ENCODE measurements at places on chromosomes 1 and 21.

GRCh38 chr1:157580179-157580827, 17.6 kb downstream of the FCRL4 start:
- DNase-seq, result no peak

DNA sequence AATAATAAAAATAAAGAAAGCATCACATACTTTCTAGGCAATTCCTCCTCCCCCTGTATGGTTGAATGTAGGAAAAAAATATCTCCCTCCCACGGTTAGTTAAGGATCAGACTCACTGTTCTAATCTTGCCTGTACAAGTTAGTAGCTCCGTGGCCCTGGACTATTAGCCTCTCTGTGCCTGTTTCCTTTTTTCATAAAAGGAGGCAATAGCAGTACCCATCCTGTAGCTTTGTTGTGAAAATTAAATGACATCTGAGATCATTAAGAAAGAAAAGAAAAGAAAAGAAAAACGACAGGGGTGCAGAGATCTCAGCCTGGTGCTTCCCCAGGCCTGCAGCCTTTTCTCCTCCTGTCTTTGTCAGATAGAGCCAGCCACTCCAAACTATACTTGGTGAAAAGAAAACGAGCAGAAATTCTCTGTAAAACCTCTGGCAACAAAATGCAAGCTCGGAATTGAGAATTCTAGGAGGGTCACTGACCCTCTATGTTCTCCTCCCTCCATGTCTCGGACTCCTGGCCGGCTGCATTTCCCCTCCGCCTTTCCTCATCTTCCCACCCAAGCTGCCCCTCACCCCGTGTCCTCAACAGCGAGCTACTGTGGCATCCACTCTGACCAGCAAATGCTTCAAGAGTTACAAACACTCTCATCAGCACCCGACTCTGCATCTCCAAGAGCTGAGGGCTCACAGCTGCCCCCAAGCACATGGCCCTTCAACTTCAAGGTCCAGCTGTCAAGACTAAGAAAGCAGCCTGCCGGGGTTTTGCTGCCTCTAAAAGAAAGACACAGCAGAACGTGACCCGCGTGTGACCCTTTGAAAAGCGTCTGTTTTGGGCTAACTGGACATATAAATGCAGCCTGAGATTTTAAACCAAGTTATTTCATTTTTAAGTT, 13.6 kb downstream of the RIPK4 start:
- DNase-seq, result no peak

GRCh38 chr21:23160914-23161313, 2162.7 kb downstream of the NCAM2 start:
- no peak for DNase-seq

- DNase-seq, result no peak
These were observed 2.8 kb upstream of the TTC22 start for GRCh38 chr1:54803761-54804470.

- DNase-seq, result no peak
These were observed 345.5 kb downstream of the SMYD3 start for GRCh38 chr1:246161626-246162025.

- DNase-seq, result no peak
These were observed at the start of gene SLC6A9 for GRCh38 chr1:44031252-44032169. Gene SLC6A9, minus strand, starts transcription at chr1:44031462. Its CDS starts 7,185 bp downstream, at chr1:44024277.

DNA sequence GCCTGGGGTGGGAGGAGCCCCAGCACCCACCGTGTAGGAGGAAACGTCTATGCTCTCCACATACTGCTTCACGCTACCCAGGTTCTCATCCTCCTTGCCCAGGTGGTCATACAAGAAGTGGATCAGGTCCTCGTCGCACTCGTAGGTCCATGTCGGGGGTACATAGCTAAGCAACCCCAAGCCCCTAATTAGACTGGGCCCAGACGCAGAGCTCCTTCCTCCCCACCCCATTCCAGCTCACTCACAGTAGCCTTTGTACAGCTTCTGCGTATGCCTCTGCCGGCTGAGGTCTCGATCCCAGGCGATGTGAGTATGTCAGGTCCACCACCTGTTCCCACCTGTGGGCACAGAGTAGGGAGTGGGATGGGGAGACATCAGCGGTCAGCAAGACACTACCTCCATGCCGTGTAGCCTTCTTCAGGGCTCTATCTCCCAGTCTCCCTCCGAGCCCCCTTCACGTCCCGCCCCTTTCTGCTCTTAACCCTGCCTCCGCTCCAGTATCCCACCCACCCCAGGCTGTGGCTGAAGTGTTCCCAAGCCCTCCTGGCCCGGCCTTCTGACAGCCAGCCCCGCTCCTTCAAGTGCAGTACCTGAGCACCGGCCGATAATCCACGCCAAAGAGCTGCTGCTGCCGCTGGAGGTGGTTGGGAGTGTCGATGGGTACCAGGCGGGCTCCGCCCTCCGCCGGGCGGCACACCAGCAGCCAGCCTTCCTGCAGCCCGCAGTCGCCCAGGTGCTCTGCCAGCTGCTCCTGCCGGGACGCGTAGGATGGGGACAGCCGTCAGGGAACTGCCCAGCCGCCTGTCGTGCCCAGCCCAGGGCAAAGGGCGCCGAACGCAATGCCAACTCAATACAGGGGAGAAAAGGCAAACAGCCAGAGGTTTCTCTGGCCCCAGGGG, 919 bp downstream of the HECTD3 start:
- no peak for DNase-seq

GRCh38 chr1:25148673-25149300, 83.5 kb downstream of the SYF2 start:
- DNase-seq, result no peak

DNA sequence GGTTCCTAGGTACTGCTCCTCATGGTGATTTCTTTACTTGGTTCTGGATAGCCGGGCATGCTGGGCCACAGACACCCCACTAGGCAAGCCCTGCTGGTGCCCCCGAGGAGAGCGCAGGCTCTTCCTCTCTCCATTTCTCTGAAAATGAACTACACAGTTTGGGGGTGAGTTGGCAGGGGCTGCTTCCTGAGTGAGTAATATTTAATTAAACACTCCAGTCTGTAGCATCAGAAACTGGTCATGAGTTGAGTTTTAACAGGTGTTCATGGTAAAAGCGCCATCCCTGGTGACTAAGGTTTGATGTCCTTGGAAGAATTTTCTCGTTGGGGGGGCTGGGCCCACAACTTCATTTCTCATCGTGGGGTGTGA, 1.7 kb downstream of the SPSB1 start:
- DNase-seq, result no peak

DNA sequence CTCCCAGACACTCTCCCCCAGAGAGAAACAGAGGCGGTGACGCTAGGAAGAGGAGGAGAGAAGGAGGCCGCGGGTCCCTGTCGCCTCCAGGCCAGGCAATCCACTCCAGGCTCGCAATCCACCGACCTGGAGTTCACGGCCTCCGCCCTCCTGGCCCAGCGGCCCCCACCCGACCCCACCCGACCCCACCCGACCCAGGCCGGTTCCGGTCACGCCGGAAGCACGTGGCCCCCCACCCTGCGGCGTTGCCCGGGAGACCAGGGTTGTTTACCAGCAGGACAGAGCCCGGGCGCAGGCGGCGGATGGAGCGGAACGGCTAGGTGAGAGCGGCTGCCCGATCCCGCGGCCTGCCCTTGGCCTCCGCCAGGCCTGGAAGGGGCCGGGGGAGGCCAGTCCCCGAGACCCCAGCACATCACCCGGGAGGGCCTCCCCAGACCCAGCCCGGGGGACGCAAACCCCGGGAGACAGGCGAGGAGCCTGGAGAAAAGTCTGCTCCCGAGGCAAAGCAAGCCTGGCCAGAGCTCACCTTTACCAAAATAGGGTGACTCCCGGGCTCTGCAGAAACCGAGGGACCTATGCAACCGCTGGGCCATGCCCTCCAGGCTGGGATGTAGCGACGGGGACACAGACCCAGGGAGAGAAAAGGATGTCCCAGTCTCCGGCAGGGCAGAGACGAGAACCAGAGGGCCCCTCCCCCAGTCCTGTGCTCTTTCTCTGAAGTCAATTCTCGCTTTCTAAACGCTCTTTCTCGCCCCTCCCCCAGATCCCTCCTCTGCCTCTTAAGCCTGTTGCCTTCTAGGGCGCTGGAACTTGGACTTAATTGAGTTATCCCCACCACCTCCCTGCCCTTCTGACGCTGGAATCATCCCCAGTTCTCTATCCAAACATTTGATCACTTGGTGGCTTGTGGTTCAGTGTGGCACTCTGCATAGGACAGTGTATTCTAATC, at the start of the genes PLA2G2C and UBXN10:
Gene PLA2G2C, minus strand, starts transcription at position 685 of the 949 bp plus-strand sequence. CDS start 9,155 bp downstream, outside the sequence.
Gene UBXN10, plus strand, starts transcription at position 263 of the 949 bp plus-strand sequence. CDS start 4,466 bp downstream, outside the sequence.
- DNase-seq, result no peak

DNA sequence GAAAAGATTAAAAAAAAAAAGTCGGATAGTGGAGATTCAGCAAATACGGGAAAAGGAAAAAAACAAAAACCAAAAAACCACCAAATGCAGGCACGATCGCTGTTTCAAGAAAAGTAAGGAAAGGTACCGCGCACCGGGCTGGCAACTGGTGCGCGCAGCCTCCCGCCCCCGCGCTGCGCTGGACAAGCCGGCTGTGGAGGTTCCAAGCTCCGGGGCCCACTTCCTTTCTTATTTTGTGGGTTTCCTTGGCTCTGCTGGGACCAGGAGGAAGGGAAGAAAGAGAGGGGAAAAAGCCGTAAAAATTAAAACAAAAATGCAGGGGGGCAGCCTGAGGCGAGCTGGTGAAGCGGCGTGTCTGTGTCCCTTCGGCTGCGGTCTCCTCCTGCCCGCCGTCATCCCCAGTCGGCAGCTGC, 233 bp downstream of the ADAMTS5 start:
- no peak for DNase-seq

- DNase-seq, result no peak
These were observed 13.1 kb downstream of the S100A10 start for GRCh38 chr1:151980287-151981177.

DNA sequence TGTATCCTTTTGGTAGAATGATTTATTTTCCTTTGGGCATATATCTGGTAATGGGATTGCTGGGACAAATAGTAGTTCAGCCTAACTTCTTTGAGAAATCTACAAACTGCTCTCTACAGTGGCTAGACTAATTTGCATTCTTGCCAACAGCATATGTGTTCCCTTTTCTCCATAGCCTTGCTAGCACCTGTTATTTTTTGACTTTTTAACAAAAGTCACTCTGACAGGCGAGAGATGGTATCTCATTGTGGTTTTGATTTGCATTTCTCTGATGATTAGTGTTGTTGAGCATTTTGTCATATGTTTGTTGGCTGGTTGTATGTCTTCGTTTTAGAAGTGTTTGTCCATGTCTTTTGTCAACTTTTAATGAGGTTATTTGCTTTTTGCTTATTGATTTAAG, 99.8 kb downstream of the UCK2 start:
- DNase-seq, result no peak

- no peak for DNase-seq
These were observed 108.3 kb upstream of the USH2A start for GRCh38 chr1:216531263-216532239.

DNA sequence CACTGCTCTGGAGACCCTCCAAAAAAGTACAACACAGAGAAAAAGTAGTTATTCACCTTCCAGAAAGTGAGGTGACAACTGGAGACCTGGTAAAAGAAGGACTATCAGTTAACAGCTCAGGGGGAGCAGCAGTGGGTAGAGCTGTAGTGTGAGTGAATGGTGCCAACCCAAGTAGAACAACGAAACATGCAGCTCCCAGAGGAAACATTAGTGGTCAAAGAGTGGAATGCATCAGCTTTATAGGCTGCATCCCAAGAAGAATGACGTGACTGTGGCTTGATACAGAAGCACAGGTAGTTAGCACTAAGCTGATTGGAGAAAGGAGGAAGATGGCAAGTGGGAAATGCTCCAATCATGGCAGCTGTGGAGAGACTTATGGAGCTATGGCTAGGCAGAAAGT, 275.7 kb upstream of the CAMK1G start:
- DNase-seq, result no peak

- DNase-seq, result no peak
These were observed 15.0 kb downstream of the CACNA1S start for GRCh38 chr1:201096977-201097856.

DNA sequence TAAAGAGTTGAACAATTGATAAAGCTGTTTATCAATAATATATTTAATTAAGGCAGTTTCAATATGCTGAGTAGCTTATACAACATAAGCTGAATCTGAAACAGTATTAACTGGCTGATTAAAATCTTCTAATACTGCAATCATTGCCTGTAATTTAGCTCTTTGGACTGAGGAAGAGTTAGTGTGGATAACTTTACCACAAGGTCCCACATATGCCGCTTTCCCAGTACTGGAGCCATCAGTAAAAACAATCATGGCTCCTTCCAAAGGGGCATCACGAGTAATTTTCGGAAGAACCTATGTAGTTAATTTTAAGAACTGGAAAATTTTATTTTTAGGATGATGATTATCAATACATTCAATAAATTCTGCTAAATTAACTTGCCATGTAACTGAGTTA, 6.7 kb downstream of the DAP3 start:
- no peak for DNase-seq

DNA sequence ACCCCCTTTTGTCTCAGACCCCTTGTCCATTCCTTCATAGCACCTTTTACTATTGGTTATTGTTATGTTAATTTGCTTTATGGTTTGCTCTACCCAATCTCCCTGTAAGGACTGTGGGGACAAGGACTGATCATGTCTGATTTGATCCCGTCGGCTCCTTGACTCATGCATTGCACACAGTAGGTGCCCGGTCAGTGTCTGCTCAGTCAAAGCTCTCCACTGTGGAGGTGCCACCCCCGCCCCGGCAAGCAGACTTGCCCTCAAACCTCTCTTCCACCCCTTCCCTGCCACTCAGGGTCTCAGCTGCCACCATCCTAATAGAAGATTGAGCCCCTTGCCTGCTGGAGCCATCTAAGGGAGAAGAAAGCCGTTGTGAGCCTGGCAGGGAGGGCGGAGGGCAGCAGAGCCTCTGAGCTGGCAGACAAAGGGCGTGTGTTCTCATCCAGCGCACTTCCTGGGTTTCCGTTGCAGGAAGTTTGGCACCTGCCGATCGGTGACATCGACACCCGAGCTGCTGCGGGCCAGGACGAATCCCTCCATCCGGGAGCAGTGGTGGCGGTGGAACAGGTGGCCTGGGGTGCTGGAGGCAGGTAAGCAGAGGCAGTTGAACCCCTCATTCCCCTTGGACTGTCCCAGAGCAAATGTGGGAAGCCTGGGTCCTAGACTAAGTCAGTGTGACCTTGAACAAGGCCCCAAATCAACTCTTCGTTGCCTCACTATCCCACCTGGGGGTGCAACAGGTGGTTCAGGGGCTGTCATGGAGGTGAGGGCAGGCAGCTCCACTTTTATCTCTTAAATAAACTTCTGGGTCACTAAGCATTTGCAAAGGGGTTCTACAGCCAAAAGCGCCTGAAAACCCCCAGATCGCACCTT, 2.2 kb upstream of the FBLIM1 start:
- no peak for DNase-seq

DNA sequence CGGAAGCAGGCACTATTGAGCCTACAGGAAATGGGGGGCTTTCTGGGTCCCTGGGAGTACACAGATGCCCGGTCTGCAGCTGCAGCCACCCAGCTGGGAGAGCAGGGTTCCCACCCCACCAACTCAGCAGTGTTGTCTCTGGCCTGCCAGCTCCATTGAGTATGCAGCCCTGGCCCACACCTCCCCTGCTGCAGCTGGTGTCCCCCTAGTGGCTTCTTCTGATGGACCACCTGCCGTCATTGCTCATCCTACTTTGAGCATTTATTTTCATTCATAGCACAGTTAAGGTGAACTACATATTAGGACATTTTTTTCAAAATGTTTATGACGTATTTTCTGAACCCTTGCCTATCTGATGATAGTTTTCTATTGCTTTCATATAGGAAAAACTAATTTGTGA, 189.8 kb upstream of the LYPLAL1 start:
- no peak for DNase-seq

- no peak for DNase-seq
These were observed 22.7 kb downstream of the FMO3 start for GRCh38 chr1:171113382-171113781.

All from stimulated activated CD8-positive, alpha-beta memory T cell treated with anti-CD3 and anti-CD28 coated beads, Interleukin-4, amount 100 ng/mL, for 1 hour (primary cell).